ENCODE measurements at places on chromosomes 1 and 21.

- no peak for DNase-seq
These were observed 467.6 kb upstream of the ZRANB2 start for GRCh38 chr1:71548398-71548890.

DNA sequence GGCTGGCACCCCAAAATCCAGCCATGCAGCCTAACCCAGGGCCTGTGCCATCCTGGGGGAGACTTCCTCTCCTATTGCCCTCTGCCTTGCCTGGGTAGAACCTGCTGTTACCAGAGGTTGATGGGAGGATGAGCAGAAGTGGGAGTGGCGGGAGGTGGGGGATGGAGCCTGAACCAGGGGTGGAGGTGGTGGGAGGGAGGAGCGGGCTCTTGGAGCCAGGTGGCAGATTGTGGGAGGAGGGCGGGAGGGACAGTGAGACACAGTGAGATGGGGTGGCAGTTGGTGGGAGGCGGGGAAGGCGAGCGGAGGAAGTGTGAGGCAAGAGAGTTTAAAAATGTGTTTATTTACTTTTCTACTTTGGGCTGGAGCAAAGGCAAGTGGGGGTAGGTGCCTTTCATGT lies 87.3 kb downstream of the KCNJ6 start:
- DNase-seq = no peak

DNA sequence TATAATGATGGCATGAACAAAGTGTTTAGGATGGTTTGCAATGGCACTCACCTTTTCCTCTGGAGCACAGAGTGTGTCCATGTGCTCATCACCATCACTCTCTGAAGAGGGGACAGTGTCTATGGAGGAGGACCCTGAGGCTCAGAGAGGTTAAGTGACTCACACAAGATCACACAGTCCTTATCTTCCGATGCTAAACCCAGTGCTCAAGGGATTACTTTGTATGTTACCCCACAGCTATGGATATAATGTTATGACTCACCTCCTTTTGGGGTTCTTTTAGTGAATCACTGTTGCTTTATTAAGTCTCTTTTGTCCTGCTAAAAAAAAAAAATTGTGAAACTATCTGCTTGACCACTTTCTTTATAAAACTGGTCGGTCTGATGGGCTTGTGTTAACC lies 67.6 kb downstream of the TENT5C start:
- no peak for DNase-seq

DNA sequence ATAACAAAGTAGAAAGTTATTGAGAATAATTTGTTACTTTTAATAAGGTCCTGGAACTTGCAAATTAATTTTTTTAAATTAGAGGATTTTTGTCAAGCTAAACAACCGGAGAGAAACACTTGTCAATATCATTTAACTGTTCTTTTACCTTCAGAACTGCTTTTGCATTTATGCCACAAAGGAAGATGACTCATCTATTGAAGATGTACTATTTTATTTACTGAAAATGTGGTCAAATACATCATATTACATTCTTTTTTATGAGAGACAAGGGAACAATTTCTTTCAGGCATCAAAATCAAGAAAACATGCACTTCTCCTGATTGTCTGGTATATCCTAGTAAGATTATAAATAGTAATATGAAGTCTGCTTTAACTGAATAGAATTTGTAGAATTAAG lies 558.2 kb upstream of the PRMT6 start:
- DNase-seq = no peak

DNA sequence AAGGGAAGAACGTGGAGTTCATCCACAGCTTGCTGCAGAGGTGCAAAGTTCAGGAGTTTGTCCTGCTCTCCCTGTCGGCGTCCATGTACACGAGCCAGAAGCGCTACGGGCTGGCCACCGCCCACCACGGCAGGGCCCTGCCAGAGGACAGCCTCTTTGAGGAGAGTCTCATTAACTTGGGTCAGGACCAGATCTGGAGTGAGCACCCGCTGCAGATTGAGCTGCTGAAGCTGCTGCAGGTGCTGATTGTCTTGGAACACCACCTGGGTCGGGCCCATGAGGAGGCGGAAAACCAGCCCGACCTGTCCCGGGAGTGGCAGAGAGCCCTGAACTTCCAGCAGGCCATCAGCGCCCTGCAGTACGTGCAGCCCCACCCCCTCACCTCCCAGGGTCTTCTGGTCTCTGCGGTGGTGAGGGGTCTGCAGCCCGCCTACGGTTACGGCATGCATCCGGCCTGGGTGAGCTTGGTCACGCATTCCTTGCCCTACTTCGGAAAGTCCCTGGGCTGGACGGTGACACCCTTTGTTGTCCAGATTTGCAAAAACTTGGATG lies 73.8 kb upstream of the MORC3 start:
- DNase-seq = no peak

DNA sequence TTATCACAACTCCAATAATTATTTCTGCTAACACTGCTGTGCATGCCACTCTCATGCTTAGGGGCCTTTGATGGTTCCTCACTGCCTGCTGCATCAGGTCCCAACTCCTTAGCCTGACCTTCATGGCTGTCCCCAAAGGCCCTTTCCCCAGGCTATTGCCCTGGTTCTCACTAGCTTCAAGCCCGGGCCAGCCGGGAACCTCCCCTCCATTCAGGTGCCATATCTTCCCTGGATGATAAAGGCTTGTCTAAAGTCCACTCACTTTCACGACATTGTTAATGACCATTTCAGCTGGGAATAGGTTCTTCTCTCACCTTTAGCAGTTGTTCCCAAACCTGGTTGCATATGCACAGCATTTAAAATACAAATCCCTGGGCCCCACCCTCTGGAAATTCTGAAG lies 95.8 kb downstream of the CNIH3 start:
- DNase-seq = no peak

DNA sequence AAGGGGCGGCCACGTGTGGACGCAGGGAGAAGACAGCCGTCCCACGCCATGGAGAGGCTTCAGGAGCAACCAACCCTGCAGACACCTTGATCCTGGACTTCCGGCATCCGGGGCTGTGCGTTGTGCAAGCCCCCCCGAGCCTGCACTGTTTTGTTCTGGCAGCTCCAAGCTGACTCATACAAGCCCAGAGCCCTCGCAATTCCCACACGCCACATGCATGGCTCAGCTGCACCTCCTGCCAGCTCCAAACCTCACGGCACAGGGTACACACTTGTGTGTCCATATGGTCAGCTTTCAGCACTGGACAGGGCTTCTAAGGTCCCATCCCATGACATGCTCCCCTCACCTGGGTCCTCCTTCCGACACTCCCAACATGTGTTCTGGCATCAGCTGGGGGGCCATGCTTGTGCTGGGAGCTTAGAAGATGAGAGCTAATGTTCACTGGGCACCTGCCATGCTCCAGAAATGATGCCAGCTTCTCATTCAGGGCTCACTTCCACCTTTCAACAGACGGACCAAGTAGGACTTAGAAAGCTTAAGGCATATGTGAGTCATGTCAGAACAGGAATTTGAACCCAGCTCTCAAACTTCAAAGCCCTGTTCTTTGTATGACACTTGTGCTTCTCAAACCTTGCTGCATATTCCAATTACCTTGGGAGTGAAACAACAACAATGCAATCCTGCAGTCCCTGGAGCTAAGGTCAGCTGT lies 137.3 kb downstream of the PGBD5 start:
- no peak for DNase-seq

- DNase-seq = no peak
These were observed 3.9 kb upstream of the AIRE start for GRCh38 chr21:44281801-44282200.

DNA sequence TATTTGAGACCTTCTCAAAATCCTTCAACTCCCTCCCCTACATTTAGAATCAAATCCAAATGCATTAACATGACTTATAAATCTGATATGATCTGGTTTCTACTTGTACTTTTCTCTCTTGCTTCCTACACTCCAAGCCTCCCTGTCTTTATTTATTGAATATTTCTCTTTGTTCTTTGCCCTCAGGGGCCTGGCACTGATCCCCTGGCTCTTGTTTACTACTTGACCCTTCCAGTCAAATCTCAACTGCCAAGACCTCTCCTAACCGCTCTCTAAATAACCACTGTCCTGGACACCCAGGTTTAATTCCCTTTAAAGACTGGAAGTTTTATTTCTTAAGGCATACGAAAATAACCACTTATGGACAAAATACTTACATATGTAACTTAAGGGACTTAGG lies 248.9 kb downstream of the CHRM3 start:
- DNase-seq = no peak

DNA sequence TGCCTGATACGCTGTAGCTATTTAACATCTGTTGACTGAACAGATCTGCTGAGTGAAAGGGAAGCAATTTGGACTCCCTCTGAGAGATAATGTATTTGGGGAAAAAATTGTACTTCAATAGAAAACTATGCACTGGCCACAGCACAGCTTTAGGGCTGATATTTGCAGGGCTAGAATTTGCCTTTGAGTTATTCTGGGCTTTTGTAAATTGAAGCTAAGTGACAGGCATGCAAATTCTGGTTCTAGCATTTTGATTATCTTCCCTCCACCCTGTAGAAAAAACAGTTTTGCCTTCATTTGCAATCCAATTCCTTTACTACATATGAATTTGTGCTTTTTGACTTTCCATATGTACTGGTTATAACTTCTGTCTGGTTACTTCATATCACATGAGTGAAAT lies 7.9 kb downstream of the KYAT3 start:
- DNase-seq = no peak

GRCh38 chr1:17011092-17011438 lies 663 bp downstream of the ATP13A2 start:
- no peak for DNase-seq

- no peak for DNase-seq
These were observed 20.6 kb upstream of the BACE2 start for GRCh38 chr21:41147096-41147978.

All from stimulated activated CD4-positive, alpha-beta T cell treated with anti-CD3 and anti-CD28 coated beads, Interleukin-1b, Interleukin-23, amount 100 ng/mL, for 4 hours (primary cell).